Kasumi-1 (cell line): ENCODE measurements at places on chromosomes 7 and 10.

DNA sequence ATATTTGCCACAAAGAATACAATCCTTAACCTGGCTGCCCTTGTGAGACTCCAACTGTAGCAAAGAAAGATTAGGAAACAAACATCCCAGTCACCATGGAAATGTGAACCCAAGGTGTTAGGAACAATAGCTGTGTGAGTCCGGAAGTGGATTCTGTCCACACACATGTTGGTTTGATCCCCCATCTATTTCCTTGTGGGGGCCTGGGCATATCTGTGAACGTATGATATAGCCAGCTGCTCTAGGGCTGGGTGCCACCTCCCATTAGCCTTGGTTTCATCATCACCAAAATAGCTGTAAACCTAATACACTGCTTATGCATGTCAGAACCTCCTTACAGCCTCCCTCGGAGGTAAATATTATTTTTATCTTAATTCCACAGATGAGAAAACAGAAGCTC is 26.4 kb downstream of the GRK5 start:
- DNase-seq: no peak

GRCh38 chr7:106486331-106486730 is 174.6 kb downstream of the CCDC71L start:
- DNase-seq: no peak

DNA sequence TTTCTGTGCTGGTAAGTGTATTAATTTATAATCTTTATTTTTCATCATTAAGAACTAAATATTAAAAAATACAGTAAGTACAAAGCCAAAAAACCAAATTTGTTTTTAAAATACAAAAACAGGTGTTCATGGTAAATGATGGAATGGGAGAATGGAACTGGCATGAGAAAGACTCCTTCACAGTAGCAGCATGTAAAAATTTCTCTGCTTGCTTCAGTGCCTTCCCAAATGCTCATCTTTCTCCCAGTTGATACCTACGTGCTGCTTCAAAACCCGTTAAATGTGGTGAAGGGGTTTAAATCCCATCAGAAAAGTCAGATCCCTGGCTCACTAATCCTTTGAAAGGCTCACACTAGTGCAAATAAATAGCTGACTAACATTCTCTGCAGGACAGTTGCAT is 4.2 kb downstream of the RNF133 start:
- no peak for DNase-seq

GRCh38 chr7:28123752-28124151 is 56.8 kb downstream of the JAZF1 start:
- DNase-seq: no peak

- no peak for DNase-seq
These were observed 52.0 kb upstream of the KCTD7 start for GRCh38 chr7:66576646-66577045.
